Activated CD8-positive, alpha-beta T cell treated with anti-CD3 and anti-CD28 coated beads, Interleukin-2, amount 10 ng/mL, durations not matched to agents 7 days and 5 days (primary cell): ENCODE measurements at places on chromosomes 4 and X.
A peak's percentile ranks its signal among the peaks of the same experiment; 100 is the strongest.

GRCh38 chr4:128565565-128566186 is 243.8 kb upstream of the JADE1 start:
- peak; percentile 24 for DNase-seq
- H3K4me3 ChIP-seq = no peak overlapping the region
- no peaks in the 10 kb centered on the region for H3K36me3 ChIP-seq
- H3K27me3 ChIP-seq = peaks cover 15% of the 10 kb centered on the region
- H3K27ac ChIP-seq = no peak overlapping the region

GRCh38 chr4:101102114-101102742 is 245.1 kb downstream of the PPP3CA start:
- H3K4me1 ChIP-seq = peaks cover 14% of the 10 kb centered on the region
- H3K36me3 ChIP-seq = peaks cover 12% of the 10 kb centered on the region
- H3K4me3 ChIP-seq = no peak overlapping the region

DNA sequence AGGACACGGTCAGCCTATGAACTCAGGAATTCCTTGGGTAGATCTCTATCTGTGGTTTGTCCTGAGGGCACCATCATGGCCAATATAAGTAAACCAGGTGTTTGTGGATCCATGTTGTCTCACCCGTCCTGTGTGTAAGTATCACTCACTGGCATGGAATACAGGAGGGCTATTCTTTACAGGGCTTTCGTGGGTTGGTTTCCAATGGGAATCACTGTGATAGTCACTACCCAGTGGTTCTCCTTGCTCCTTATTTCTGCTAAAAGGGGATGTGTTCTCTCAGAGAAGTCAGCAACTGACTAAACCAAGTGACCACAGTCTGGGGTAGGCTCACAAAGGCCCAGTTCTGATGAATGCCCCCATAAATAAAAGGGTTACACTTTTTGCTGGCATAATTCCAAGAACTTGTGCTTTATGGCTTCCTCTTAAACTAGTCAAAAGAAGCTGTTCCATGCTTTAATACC is 236.7 kb upstream of the JADE1 start:
- H3K27ac ChIP-seq = no peak overlapping the region
- no peaks in the 10 kb centered on the region for H3K4me1 ChIP-seq
- H3K36me3 ChIP-seq = no peaks in the 10 kb centered on the region

GRCh38 chr4:48337731-48338130 is 3.6 kb upstream of the SLAIN2 start:
- no peak overlapping the region for H3K27ac ChIP-seq
- H3K4me1 ChIP-seq = peaks cover 14% of the 10 kb centered on the region
- H3K36me3 ChIP-seq = peaks cover 3% of the 10 kb centered on the region
- DNase-seq = no peak
- peaks cover 2% of the 10 kb centered on the region for H3K27me3 ChIP-seq

- no peaks in the 10 kb centered on the region for H3K4me1 ChIP-seq
- no peaks in the 10 kb centered on the region for H3K36me3 ChIP-seq
- no peak overlapping the region for H3K27ac ChIP-seq
- no peaks in the 10 kb centered on the region for H3K27me3 ChIP-seq
- H3K4me3 ChIP-seq = no peak overlapping the region
Measured at GRCh38 chr4:156764846-156765245, 206.8 kb downstream of the PDGFC start.

- peaks cover 6% of the 10 kb centered on the region for H3K27me3 ChIP-seq
- DNase-seq = no peak
- H3K4me3 ChIP-seq = no peak overlapping the region
- H3K4me1 ChIP-seq = no peaks in the 10 kb centered on the region
- no peaks in the 10 kb centered on the region for H3K36me3 ChIP-seq
Measured at GRCh38 chr4:143417679-143418403, 81.2 kb downstream of the GAB1 start.

DNA sequence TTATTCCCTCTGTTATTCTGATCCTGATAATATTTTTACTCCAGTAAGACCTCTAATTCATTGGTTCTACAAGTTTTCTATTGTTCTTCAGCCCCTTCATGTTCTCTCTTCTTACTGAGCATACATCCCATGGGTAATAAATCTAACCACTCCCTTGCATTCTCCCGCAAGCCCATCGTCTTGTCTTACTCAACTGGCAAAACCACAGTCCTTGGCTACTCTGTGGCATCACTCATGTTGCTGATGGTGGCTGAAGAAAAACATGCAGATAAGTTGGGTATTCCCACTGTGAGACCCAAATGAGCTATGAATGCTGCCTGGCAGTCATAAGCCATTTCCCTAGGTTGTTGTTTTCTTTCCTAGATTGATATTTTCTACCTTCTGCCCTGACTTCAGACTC is 402.2 kb upstream of the AADAT start:
- H3K4me3 ChIP-seq = no peak overlapping the region
- no peaks in the 10 kb centered on the region for H3K4me1 ChIP-seq
- no peak overlapping the region for H3K27ac ChIP-seq
- no peaks in the 10 kb centered on the region for H3K27me3 ChIP-seq

GRCh38 chr4:15376594-15376993 is 51.2 kb upstream of the C1QTNF7 start:
- no peak overlapping the region for H3K4me3 ChIP-seq
- H3K27me3 ChIP-seq = no peaks in the 10 kb centered on the region
- DNase-seq = no peak
- H3K4me1 ChIP-seq = peaks cover 29% of the 10 kb centered on the region

DNA sequence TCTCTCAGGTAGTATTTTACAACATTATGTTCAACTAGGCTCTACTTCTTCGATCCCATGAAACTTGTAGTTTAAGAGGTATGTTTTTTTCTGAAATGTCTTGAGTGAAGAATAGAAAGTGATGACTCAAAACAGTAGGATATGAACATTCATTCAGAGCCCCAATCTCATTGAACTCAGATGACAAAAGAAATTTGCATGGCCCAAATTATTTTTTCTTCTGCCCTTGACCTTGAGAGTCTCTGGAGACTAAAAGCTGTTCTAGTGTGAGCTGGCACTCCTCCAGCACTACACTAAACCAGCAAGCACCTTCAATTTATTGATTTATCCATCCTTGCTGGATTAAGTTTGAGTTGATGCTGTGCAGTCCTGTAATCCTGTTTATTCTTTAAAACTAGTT is 4.0 kb downstream of the DCLK2 start:
- no peak for DNase-seq
- no peak overlapping the region for H3K27ac ChIP-seq
- H3K27me3 ChIP-seq = peaks cover 30% of the 10 kb centered on the region
- no peaks in the 10 kb centered on the region for H3K36me3 ChIP-seq
- H3K4me3 ChIP-seq = no peak overlapping the region
- H3K4me1 ChIP-seq = peaks cover 3% of the 10 kb centered on the region

DNA sequence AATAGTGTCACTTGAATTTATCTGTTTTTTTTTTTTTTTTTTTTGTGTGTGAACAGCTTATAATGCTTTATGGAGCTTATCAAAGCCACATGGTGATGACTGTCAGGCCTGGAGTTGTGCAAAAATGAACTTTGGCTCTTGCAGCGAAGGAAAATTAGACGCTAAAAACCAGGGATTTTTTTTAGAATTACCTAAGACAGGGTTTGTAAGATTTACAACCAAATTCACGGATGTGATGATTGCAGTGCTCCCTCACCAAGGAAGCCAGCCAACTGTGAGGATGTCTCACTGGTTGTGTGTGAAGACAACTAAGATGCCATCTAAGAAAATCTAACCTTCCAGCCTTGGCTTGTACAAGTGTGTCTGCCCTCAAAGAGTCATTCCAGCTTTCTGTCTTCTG is 127.1 kb upstream of the SLC4A4 start:
- H3K4me3 ChIP-seq = no peak overlapping the region
- H3K4me1 ChIP-seq = no peaks in the 10 kb centered on the region
- no peak for DNase-seq
- no peak overlapping the region for H3K27ac ChIP-seq
- H3K36me3 ChIP-seq = no peaks in the 10 kb centered on the region

- no peak overlapping the region for H3K4me3 ChIP-seq
- peak overlapping the region; percentile 43 for H3K27ac ChIP-seq
- no peaks in the 10 kb centered on the region for H3K27me3 ChIP-seq
- H3K36me3 ChIP-seq = peaks cover 14% of the 10 kb centered on the region
- peaks cover 44% of the 10 kb centered on the region for H3K4me1 ChIP-seq
Measured at GRCh38 chr4:184280137-184280536, 62.5 kb upstream of the ENPP6 start.
